ENCODE measurements at places on chromosomes 4 and X.
A peak's percentile ranks its signal among the peaks of the same experiment; 100 is the strongest.

GRCh38 chrX:21660156-21660555, 2.0 kb upstream of the KLHL34 start:
- DNase-seq, result no peak

DNA sequence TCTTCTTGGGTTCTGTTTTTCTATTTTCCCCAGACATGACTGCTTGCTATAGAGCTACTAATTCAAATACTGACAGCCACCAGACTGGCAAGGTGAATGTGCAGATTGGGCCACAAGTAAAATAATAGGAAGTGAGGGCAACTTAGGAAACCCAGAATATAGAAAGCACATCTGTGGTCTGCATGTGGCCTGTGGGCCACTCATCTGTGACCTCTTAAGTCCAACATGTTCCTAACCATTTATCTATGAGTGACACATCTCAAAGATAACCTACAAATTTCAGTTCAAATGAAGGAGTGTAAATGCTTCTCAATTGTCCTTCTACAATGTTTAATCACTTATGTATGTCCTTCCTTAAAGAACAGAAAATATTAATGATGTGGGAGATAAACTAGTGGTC, 128.9 kb downstream of the REELD1 start:
- peak; percentile 43 for DNase-seq

- DNase-seq, result no peak
These were observed 132.3 kb downstream of the PDLIM5 start for GRCh38 chr4:94583914-94584641.

DNA sequence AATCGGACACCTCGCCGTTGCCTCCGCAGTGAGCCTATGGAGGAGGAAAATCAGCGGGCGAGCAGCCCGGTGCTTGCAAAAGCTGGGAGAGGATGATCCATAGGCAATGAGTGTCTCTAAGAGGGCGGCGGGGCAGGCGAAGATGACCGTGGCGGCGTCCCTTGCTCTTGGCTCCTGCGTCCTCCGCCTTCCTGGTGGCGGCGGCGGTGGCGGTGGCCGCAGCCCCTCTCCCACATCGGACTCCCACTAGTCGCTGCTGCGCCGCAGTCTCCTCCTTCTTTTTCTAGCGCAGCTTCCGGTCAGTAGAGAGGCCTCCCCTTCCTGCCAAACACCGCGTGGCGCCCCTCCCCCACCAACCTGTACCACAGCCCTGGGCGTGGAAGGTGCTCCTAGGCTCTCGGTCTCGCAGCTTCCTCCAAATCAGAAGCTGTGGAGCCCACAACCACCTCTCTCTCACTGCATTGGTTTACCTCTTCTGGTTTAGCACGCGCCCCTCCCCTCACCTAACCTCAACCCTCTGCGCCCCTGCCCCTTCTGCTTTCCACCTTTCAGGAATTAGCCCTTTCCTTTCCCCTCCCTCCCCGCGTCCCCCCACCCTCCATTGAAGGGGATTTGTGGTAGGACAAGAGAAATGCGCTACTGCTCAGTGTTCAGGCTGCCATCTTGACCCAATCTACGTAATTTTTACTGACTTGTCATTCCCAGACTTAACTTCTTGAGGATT, at the start of gene SPIN3:
Gene SPIN3, minus strand, starts transcription at position 271 of the 724 bp plus-strand sequence. CDS start 594 bp downstream, outside the sequence.
- DNase-seq, result no peak

DNA sequence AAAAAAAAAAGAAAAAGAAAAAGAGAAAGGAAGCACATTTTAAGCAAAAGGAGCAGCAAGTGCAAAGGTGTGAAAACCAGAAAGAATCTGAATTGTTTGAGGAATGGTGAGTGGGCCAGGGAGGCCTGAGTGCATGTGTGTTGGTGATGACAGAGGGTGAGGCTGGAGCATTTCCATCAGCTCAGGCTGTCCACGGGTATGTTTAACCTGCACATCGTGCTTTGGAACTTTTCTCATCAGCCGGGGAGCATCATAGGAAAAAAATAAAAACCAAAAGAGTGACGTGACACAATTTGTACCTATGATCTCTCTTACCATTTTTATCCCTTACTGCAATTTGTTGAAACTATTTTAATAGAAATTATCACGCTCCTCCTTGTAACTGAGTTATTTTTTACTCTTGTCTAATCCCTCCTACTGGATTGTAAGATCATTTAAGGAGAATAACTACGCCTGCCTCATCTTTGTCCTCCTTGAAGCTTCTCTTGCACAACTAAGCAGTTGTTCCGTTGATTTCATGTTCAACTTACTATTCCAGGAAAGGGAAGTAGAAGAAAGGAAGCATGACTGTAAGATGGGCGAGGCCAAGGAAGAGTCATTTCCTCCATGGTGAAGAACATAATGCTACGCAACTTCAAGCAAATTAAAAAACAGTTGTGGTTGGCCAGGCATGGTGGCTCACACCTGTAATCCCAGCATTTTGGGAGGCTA, 7.0 kb downstream of the PALLD start:
- peak; percentile 97 for DNase-seq

GRCh38 chr4:12707381-12708175, 776.6 kb downstream of the RAB28 start:
- DNase-seq, result no peak

GRCh38 chr4:110614173-110614963, 8.5 kb downstream of the PITX2 start:
- DNase-seq, result no peak

DNA sequence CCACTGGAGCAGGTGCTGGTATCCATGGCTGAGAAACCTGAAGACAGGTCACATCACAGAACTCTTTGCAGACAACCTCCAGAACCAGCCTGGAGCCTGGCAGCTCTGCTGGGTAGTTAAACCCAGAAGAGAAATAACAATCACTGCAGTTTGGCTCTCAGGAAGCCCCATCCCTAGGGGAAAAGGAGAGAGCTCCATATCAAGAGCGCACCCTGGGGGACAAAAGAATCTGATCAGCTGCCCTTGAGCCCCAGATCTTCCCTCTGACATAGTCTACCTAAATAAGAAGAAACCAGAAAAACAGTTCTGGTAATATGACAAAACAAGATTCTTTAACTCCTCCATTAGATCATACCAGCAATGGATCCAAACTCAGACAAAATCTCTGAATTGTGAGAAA, 823.2 kb upstream of the FRG1 start:
- no peak for DNase-seq

- no peak for DNase-seq
These were observed 107.8 kb downstream of the GABRA3 start for GRCh38 chrX:152343306-152343705.

DNA sequence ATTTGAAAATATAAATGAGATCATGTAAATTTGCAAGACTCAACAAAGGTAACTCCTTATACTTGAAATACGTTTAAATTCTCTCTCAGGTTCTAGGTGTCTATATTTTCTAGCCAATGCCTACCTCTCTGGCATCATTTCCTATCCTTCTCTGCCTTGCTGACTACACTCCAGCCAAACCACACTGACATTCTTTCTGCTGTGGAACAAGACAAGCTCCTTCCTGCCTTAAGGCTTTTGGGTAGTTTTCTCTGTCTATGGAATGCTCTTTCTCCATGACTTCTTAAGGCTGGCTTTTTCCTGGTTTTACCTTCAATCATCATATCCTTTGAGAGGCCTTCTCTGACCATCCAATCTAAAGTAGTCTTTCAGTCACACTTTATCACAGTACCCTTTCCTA, 201.0 kb downstream of the SPRY1 start:
- no peak for DNase-seq

DNA sequence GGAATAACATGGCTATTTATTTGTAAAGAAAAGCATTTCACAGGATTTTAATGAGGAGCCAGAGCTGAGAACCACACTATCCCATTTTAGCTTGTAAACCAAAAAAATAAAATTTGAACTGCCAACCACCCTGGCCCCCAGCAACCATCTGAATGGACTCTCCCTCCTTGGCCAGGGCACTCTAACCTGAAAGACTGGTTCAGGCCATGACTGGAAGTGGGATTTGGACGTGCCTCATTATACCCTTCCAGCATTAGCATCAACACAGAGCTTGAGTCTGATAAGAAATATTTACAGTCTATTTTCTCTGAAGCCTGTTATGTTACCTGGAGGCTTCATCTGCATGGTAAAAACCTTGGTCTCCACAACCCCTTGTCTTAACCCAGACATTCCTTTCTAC, 30.0 kb downstream of the METAP1 start:
- DNase-seq, result no peak

GRCh38 chr4:6701371-6701770, 7.7 kb downstream of the S100P start:
- no peak for DNase-seq

DNA sequence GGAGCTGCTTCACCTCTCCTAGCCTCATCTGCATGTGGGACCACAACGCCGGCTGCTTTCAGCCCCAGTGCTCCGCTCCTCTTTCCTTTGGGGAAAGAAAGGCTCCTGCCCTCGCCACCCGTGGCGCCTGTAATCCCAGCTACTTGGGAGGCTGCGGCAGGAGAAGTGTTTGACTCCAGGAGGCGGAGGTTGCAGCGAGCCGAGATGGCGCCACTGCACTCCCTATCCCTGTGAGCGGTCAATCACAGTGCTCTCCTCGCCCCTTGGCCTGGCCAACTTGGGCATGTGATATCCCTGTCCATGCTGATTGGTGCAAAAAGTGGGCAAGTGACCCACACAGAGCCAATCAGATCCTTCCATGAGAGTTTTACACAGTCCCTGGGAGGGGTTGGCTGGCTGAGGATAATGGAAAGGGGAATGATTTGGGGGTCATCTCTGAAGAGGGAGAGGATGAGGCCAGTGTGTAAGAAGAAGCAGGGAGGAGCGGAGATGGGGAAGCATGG, 56.2 kb downstream of the WFS1 start:
- DNase-seq, result no peak

DNA sequence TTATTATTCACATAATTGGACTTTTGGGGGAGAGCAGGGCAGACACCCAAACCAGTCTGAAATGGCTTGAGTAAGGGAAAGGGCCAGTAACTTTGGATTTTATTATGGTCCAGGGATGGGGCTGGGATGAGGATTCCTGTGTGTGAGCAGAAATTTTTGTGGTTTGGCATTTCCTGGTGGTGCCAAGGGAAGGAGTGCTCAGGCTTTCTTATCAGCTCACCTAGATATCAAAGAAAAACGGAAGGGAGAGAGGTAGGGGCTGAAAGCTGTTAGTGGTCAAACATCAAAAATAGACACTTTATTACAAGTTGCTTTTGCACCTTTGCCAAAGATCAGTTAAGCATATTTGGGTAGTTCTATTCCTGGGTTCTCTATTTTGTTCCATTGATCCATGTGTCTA, 128.5 kb upstream of the DIPK2B start:
- DNase-seq, result no peak

- no peak for DNase-seq
These were observed 32.1 kb upstream of the CPLX1 start for GRCh38 chr4:858041-858481.

GRCh38 chrX:3567686-3568085, 145.8 kb downstream of the PRKX start:
- no peak for DNase-seq

DNA sequence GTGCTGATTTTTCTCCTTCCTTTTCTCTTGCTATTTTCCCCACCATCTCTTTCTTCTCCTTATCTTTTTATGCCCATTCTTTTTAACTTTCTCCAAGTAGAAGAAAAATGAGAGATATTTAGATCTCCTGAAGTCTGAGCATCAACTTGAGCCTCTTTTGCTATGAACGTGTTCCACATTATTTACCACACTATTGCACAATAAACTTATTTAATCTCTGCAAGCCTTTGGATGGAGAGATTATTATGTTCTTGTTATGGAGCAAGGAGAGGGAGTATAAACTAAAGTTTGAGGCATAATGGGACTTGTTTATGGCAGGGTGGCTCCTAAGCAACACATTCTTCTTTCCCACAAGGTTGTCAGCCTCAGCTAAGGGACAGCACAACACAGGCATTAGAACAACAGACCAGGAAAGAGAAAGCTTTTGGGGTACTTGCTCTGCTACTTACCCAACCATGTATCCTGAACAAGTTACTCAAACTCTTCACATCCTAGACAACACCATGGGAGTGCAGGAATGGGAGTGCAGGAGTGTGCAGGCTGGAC, 365.5 kb upstream of the BOD1L1 start:
- DNase-seq, result no peak

DNA sequence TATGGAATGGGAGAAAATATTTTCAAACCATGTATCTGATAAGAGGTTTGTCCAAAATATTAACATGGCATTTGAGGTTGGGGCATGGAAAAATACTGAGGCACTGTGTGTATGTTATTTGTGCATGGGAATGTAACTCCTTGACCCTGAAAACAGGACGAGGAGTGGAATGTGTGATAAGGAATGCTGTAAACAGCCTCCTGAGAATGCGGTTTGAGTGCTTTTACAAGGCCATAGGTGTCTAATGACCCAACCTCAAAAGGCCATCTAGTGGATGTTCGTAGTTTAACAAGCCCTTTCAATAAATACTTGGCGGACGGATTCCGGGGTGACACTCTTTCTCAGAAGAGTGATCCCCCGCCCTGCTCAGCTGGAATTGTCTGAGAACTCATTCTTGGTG, 162.9 kb upstream of the USP9X start:
- no peak for DNase-seq

DNA sequence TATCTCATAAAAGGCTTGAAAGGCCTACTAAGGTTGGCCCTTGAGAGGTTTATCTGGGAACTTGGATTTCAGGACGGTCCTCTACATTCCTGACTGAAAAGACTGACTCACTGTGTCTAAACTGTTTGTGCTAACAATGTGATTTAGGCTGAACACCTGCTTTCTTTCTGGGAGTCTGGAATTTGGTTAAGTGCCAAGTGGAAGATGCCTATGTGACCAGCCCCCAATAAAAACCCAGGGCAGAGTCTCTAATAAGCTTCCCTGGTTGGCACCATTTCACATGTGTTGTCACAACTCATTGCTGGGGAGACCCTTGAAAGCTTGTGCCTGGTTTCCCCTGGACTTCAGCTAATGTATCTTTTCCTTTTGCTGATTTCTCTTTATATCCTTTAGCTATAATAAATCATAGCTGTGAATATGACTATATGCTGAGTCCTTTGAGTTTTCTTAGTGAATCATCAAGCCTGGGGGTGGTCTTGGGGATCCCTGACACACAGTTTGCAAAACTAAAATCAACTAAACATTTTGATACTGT, 55.1 kb downstream of the GPR82 start:
- no peak for DNase-seq

GRCh38 chr4:85565761-85566480, 91.0 kb downstream of the ARHGAP24 start:
- no peak for DNase-seq

DNA sequence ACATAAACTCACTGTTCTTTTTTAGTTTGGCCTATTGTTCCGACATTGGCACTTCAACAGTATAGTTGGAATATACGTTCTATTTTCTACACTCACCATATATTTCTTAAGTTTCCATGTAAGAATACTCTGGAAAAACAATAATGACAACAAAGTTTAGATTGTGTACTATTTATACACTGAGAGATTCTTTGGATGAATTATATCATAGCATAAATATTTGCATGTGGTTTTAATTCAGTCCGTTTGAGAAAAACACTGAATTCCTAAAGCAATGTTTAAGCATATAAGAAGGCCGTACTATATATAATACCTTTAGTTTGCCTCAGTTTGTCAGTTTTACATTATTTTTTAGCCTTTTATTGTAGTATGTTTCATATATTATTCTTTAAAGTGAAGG, 82.4 kb downstream of the RAP1GDS1 start:
- DNase-seq, result no peak

- DNase-seq, result peak; percentile 16
These were observed 41.8 kb downstream of the RBBP7 start for GRCh38 chrX:16828124-16828908.

Measured in MV-4-11 (cell line).